ENCODE measurements at places on chromosomes 5 and 9.

DNA sequence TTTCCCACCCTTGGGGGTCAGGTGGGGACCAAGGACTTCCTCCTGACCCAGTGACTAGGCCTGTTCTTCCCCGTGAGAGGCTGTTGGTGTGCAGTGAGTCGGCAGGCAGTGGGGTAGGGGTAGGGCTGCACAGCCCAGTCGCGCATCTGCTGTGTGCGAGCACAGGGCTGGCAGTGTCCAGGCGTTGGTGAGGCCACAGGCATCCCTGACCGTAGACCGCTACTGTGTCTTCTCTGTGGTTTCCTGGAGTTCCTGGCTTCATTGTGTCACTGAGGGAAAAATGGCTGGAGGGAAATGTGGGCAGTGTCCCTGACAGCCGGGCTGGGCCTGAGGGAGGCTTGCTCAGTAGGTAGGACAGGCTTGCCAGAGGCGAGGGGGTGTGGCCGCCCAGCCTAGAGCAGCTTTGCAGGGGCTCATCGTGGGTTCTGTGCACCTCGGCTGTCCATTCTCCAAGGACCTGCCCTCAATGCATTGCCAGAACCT, 95.4 kb downstream of the CACNA1B start:
- no peak for DNase-seq

DNA sequence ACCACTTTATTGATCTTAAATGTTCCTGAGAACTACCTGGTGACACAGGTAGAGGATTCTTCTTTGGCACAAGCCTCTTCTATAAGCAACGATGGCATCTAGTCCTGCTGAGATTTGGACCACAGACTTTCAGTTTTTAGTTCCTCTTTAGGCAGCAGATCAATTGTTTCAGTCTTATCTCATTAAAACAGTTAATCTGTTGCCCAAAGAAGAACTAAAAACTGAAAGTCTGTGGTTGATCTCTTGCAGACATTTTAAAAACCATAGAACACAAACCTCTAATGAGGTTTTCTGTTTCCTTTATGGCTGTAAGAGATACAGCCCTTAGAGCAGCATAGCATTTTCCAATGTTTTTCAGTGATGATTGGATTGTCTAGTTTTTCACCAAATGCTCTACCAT, 480.9 kb downstream of the MTRR start:
- DNase-seq: no peak

- peak; percentile 68 for DNase-seq
Observed at GRCh38 chr5:125199968-125200865, 453.8 kb upstream of the ZNF608 start.

DNA sequence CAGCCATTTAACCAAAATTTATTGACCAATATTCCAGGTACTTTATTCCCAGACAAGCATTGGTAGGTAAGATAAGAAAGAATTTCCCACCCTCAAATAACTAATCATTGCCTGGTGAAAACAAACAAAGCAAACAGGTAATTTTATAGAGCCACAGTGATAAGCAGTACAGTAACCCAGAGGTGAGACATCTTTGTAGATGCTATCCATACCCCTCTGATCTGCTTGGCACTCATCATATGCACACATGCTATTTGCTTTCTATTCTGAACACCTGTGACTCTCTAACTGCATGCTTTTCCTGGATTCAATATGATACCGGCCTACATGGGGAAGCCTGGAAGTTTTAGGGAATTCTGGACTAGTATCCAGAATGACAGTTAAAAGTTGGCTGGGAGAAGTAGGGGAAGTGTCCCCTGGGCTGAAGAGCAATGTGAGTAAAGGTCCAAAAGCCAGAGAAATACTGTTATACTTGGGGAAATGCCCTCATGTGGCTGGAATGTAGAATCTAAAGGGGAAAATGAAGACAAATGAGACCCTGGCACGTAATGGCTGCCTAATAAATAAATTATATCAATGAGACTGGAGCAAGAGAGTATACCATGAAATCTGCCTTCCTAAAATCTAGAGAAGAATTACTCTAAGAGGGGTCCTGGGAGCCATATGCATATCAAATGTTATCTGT, 243.8 kb upstream of the ADAMTSL1 start:
- no peak for DNase-seq

DNA sequence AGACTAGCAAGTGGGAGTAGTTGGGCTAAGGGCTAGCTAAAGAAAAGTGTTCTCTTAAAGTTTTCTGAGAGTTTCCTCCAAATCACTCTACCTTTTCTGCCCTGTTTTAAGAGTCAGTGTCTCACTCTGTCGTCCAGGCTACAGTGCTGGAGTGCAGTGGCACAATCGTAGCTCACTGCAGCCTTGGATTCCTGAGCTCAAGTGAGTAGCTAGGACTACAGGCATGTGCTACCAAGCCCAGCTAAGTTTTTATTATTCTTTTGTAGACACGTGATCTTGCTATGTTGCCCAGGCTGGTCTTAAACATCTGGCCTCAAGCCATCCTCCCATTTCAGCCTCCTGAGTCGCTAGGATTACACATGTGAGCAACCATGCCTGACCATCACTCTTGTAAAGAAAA, 378.9 kb downstream of the CAAP1 start:
- no peak for DNase-seq

GRCh38 chr9:117720555-117720954, 16.4 kb downstream of the TLR4 start:
- DNase-seq: no peak

- no peak for DNase-seq
Observed at GRCh38 chr9:117134826-117135500, 279.9 kb downstream of the ASTN2 start.

- no peak for DNase-seq
Observed at GRCh38 chr5:177966009-177966838, 29.8 kb downstream of the PROP1 start.

- no peak for DNase-seq
Observed at GRCh38 chr5:135330798-135331096, 68.3 kb downstream of the MACROH2A1 start.

GRCh38 chr9:98607152-98607551, 101.6 kb downstream of the GABBR2 start:
- DNase-seq: no peak

- peak; percentile 24 for DNase-seq
Observed at GRCh38 chr5:39399135-39400036, 25.4 kb downstream of the DAB2 start.

DNA sequence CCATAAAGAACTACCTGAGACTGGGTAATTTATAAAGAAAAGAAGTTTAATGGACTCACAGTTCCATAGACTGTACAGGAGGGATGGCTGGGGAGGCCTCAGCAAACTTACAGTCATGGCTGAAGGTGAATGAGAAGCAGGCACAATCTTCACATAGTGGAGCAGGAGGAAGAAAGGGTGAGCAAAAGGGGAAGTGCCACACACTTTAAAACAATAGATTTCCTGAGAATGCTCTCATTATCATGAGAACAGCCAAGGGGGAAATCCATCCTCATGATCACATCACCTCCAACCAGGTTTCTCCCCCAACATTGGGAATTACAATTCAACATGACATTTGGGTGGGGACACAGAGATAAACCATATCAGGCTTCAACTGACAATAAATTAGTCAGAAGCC, 664.9 kb downstream of the TAF11L14 start:
- no peak for DNase-seq

GRCh38 chr5:87109746-87110145, 157.9 kb upstream of the RASA1 start:
- DNase-seq: no peak

DNA sequence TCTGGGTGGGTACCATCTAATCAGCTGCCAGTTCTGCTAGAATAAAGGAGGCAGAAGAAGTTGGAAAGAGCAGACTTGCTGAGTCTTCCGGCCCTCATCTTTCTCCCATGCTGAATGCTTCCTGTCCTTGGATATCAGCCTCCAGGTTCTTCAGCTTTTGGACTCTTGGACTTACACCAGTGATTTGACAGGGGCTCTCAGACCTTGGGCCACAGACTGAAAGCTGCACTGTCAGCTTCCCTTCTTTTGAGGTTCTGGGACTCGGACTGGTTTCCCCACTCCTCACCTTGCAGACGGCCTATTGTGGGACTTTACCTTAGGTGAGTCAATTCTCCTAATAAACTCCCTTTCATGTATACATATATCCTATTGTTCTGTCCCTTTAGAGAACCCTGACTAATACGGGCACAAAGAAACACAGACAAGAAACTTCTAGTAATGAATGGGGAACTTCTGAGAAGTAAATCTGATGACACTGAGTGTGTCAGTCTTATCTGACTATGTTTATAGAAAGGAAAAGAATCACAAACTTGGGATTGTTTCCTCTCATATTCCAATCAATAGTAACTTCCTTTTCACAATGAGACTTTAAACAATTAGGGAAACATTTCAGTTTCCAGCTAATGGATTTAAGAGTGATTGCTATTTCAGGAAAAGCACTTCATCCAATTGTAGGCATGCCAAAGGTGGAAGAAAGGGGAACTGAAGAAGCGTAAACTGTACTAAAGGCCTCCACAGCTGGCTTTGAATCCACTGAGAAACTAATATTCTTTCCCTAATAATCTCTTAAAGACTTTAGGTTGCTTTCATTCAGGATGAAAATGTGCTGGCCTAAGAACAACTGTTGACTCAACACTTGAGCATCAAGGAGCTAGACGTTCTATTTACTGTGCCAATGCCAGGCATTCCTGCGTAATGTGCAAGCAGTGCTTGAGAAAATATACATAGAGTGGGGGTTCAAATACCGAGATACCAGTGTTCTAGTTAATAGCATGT, 127.9 kb upstream of the PTGER4 start:
- no peak for DNase-seq

DNA sequence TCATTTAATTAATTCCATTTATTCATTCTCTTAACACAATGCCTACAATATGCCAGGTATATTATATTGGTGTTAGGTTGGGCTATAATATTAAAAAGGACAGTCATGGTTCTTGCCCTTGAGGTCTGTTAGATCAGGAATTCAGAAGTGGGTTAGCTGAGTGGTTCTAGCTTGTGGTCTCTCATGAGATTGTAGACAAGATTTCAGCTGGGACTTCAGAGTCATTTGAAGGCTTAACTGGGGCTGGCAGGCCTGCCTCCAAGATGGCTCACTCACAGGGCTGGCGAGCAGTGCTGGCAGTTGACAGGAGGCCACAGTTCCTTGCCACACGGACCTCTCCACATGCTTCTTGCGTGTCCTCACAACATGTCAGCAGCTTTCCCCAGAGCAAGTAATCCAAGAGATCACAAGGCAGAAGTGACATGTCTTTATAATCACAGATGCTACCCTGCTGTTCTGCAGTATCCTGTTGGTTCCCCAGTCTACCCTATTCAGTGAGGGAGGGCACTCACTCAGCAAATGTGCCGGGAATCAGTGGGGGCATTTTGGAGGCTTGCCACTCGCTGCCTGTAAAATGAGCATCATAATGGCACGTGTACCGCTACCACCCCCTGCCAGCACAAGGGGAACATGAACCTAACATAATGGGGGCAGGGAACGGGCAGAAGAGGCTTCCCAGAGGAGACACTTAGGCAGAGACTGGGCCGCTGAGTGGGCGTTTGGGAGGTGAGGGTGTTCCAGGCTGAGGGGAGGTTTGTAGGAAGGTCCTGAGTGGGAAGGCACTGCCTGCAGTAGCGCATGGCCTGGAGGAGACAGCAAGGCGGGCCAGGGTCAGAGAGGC, 70.0 kb downstream of the EXOSC2 start:
- DNase-seq: no peak

DNA sequence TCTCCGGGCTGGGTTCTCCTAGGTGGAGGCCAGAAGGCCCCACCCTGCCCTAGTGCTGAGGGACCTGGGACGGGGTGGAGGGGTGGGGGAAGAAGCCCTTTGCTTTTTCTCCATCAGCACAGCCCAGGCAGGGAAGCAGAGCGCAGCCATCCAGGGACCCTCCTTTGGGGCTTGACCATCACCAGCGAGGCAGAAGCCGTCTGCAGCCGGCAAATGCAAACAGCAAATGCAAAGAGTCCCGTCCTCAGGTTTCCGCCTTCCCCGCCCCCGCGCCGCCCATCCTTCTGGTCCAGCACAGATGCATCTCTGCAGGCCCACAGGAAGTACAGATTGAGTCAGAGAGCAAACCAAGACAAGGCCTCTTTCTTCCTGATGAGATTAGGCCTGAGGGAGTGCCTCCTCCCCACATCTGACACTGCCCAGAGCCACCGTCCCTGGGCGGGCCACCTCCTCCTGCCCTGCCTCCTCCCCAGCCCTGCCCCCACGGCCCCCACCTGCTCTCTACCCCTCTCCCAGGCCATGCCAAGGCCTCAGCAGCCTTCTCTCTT, 23.4 kb downstream of the CORO2A start:
- no peak for DNase-seq

DNA sequence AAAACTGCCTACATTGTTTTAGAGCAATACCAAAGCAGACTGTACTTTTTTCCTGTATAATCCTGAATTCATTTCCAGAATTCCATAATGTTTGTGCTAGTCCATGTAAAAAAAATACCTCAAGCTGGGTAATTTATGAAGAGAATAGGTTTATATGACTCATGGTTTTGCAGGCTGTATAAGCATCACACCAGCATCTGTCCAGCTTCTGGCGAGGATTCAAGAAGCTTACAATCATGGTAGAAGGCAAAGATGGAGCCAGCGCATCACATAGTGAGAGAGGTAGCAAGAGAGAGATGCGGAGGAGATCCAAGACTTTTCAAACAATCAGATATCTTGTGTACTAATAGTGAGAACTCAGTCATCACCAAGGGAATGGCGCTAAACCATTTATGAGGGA, 280.3 kb upstream of the CDH9 start:
- no peak for DNase-seq

DNA sequence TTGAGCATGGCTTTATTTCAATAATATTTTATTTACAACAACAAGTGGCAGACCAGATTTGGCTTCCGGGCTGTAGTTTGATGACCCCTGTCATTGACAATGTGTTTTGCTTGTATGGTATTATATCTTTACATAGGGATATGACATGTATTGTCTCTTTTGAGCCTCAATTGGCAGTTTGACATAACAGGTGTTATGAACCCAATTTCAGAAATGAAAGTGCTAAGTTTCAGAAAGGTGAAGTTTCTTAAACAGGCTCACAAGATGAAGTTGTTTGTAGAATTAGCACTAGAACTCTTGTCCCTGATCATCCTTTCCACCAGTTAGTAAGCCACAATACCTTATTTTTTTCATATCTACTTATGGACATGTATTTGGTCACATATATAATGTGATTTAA, 303.0 kb upstream of the GRIA1 start:
- DNase-seq: no peak

DNA sequence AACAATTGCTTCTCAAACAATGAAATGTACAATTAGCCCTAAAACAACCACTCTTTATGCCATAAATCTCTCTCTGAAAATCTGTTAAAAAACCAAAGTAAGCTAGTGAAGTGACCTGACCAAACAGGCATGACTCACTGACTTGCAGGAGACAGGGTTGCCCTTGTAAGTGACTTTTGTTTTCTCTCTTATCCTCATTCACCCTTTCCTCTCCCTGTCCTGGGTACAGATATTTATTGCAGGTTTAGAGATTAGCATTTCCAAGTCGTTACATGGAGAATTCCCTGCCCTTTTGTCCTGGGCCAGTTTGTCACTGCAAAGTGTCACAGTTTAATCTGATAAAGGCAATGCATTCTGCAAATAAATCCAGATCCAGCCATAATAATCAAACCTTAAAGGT, 484.2 kb downstream of the IRX1 start:
- no peak for DNase-seq

DNA sequence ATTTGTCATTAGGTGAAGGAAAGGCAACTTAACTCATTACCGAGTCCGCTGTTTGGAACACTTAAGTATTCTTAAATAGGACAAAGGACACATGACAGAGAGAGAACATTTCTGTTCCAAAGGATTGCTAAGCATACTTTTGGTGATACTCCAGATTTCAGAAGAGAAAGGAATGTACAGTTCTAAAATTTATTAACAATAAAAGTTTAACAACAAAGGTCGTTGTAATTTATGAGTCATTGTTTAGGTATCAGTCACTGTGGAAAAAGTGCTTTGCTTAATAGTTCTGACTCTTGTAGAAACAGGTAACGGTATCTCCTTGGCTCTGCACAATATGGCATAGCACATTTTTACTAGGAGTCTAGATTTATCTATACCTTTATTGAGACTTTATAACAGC, 36.3 kb upstream of the PAM start:
- DNase-seq: no peak
